ENCODE measurements at places on chromosomes 11 and 22.

GRCh38 chr11:113045146-113045545 is 83.9 kb downstream of the NCAM1 start:
- no peak for DNase-seq

- DNase-seq, result no peak
Observed at GRCh38 chr11:34280945-34281872, 76.6 kb downstream of the ABTB2 start.

- DNase-seq, result no peak
Observed at GRCh38 chr22:39722032-39722325, 151.4 kb downstream of the CACNA1I start.

DNA sequence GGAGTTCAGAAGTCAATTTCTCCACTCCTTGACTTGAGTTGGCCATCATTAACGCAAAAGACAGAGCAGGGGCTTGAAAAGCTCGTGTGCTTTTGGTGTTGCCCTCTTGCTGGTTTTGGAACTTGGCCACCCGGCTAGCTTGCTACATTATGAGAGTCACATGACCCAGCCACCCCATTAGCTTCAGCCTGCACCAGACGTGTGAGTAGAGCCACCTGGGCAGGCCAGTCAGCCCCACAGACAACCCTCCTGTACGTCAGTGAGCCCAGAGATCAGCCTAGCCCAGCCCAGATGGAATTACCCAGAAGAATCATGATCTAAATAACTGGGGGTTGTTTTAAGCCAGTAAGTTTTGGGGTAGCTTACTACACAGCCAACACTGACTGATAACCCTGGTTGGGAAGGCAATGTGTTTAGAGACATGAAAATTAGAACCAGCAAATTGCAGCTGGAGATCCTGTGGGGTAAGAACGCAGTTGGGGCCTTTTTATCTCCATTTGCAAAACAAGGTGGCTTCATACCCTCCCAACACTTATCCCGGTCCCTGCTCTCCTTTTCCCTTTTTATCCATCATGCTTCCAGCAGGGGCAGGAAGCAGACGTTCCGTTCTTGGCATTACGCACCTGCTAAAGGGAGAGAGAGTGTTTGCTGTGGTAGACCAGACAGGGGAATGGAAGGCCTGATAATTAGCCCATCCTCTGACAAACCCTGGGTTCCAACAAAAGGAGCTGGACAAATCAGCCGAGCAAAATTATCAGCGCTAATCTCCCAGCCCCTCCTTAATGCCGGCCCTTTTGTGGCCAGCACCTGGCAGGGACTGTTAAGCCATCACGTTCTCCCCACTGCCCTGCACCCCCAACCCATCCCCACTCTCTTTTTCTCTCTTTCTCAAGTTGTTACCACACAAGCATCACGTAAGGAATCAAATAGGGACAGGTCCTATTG is 548.7 kb upstream of the CADM1 start:
- no peak for DNase-seq

DNA sequence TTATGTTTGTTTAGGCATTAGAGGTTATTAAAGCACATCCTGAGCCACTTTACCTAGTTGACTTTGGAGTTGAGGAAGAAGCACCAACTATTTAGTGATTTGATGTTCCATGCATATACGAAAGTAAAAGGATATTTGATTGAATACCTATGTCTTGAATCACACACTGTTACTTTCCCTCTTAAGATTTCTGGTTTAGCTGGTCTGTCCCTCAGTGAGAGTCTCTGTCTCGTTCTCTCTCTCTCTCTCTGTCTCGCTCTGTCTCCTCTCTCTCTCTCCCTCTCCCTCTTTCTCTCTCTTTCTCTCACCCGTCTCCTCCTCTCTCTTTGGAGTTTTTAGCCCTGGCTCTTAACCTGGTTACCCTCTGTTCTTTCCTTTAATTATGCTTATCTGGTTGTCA is 11.0 kb downstream of the CTNND1 start:
- no peak for DNase-seq

DNA sequence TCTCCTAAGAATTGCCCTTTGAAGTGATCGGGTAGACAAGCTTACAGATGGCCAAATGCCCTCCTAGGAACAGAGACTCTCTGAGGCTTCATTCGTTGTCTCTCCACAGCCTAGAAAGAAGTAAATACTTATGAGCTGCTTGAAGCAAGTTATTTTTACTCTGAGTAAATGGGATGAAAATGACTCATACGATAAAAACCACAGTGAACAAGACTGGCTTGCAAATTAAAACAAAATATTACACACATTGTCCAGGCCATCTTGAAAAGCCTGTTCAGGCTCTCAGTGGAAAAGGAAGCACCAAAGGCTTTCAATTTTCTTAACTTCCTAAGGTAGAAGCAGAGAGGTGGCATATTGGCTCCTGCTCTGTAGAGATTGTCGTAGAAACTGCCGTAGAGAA is 294.2 kb downstream of the NELL1 start:
- DNase-seq, result no peak

DNA sequence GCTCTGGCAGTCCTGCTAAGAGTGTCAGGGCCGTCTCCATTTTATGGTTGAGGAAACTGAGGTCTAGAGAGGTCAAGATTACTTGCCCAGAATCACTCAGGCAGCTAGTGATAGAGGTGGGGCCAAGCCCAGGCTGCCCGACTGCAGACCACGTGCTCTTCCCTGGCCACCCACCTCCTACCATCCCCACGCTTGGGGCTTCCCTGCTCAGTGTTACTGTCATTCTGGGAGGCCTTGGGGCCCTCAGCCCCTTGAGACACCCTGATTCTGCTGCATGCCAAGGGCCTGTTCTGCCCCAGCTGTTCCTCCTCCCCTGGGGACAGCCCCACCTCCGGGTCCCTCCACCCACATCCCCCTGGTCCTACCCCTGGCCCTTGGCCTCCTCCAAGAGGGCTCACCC is 17.2 kb upstream of the TAB1 start:
- no peak for DNase-seq

DNA sequence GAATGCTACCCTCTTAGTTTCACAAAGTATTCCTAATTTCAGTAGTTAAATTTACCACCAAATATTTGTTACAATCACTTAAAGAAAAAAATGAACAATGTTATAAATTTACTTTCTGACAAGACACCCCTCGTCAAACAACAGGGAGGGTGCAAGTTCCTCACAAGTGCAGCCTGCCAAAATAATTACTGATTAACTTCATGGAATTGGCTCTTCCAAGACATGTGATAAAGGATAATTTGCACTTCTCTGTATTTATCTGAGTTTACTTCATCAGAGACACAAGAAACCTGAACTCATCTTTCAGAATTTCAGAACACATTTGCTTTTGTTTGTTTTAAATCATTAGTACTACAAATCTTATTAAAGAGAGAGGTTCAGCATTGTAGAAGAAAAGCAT is 66.5 kb downstream of the LARGE2 start:
- DNase-seq, result no peak

DNA sequence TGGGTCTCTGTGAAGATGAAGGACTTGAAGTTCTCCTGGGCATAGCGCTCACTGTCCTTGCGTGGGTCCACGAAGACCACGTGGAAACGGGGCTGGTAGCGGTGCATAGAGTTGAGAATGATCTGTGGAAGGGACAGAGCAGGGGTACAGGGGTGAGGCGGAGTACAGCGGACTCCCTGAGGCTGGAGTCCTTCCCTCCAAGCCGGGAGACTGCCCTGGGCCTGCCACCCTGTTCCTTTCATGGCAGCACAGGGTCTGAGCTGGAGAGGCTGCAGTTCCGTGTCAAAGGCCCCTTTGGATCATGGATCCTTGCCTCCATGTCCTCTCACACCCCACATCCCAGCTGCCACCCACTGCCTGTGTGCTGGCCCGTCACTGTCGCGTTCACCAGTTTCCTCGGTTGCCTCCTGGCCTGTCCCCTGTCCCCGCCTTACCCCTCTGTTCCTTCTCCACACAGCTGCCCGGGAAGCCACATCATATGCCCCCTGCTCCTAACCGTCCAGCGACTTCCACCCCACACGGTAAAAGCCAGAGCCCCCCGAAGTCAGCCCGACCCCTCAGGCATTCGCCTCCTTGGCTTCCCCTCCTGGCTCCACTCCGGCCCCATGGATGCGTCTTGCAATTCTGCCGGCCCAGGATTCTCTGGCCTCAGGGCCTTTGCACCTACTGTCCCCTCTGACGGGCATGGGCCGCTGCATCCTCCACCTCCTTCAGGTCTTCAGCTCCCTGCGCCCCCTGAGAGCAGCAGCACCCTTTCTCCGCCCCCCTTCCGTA is 3.4 kb upstream of the NUDT8 start:
- no peak for DNase-seq

GRCh38 chr11:111729831-111730311 is 36.3 kb downstream of the PPP2R1B start:
- no peak for DNase-seq

GRCh38 chr22:19138217-19139000 is 6.0 kb downstream of the ESS2 start:
- DNase-seq, result no peak

DNA sequence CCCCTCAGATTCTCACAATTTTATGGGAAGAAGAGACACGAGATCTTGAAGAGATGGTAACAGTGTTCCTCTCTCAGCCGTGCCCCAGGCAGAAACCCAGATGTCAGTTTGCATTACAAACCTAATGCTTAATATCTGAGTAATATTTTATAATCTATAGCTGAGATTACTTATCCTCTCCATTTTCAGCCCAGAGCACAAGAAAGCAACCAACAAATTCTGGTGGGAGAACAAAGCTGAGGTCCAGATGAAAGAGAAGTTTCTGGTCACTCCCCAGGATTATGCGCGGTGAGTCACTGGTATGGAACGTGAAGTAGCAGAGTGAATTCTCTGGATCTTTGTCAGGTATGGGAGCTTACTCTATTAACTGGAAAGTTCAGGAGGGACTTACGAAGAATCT is 884 bp downstream of the CENATAC start:
- DNase-seq, result no peak

- DNase-seq, result no peak
Observed at GRCh38 chr11:134397304-134398078, 14.6 kb downstream of the B3GAT1 start.

DNA sequence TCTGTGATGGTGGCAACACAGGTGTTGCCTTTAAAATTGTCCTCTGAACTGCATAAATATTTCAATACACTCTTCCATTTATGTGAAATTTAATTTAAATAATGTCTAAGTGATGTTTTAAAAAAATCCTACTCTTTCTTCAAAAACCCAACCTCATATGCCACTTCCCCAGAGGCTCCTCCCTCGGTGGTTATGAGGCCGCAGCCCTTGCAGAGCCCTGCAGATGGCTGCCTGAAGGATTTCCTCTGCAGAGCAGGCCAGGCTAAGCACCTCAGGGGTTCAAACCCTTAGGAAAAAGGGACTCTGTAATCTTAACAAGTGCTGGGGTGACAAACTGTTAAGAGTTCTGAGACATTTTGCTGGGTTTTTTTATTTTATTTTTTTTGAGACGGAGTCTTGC is 25.2 kb downstream of the MORC2 start:
- DNase-seq, result peak; percentile 37

- no peak for DNase-seq
Observed at GRCh38 chr11:132445859-132446291, 1075.5 kb downstream of the NTM start.

- DNase-seq, result no peak
Observed at GRCh38 chr22:27146866-27147633, 489.7 kb downstream of the MIAT start.

GRCh38 chr11:12560861-12561260 is 113.4 kb upstream of the TEAD1 start:
- DNase-seq, result no peak

DNA sequence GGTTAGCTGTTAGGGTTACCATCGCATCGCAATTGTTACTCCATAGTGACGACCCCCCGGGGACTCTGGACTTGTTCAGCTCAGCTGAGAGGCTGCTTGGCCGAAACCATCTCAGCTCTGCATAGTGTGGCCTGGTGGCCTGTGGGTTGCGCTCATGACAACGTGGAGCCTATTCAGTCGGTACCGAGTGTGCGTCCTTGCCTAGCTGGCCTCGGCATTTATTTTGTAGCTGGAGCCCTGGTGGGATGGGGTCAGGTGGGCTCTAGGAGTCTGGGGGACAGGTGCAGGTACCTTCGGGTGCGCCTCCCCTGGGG is 13.5 kb downstream of the LRP5 start:
- DNase-seq, result no peak

DNA sequence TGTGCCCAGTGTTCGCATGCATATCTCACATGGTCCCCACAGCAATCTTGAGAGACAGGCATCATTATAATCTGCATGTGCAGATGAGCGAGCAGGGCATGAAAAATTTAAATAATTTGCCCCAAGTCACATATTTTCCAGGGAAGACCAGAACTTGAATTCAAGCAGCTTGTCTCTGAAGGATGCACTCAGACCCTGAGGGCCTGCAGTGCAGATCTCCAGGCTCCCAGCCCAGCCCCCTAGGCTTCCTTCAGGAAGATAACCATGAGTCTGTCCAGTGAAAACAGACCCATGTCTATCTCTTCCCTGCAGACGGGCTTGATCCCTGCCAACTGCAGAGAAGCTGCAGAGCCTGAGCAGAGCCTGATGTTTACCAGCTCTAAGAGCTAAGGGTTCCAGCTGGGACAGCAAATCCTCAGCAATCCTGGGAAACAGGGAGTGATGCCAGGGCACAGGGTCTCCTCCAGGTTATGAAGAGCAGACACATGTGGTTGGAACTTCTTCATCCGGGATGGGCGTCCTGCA is 55.1 kb downstream of the NAV2 start:
- DNase-seq, result no peak

GRCh38 chr22:26354707-26355106 is 74.4 kb upstream of the ASPHD2 start:
- no peak for DNase-seq

DNA sequence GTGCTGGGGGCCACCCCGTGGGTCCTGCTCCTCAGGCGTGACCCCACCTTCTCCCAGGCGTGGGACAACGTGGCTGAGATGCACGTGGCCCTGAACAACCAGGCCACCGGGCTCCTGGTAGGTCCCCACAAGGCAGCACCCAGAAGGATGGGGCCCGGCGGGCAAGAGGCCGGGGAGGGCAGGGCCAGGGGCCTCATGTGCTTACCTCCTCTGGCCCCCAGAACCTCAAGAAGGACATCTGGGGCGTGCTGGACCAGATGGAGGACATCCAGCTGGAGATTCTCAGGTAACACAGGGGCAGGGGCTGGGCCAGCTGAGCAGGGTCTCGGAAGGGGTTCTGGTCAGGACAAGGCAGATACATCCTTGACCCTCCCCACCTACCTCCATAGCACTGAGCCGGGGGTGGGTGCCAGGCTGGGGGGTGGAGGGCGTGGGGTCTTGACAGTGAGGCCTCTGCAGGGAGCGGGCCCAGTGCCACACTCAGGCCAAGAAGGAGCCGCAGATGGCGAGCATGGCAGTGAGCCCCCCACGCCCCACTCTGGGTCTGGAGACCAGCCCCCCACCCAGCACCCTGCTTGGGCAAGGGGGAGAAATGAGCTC is 186.3 kb downstream of the IGLL1 start:
- DNase-seq, result no peak

DNA sequence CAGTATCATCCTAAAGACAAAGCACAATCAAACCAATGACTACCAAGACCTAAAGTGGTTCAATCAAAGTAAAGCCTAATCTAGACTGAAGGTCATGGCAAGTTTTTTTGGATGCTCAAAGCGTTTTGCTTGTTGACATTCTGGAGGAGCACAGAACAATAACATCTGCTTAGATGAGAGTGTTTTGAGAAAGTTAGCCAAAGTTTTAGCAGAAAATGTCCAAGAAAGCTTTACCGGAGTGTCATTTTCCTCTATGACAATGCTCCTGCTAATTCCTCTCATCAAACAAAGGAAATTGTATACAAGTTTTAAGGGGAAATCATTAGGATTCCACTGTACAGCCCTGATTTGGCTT is 256.9 kb upstream of the FAT3 start:
- DNase-seq, result no peak

All from activated T-helper 1 cell treated with Interleukin-2 at 50 U/mL for 16 hours (primary cell).